ENCODE measurements at places on chromosomes 6 and 20.

- DNase-seq, result peak; percentile 1
Observed at GRCh38 chr20:56995635-56996075, 270.8 kb downstream of the BMP7 start.

GRCh38 chr20:45611054-45611453, 18.5 kb upstream of the WFDC10A start:
- DNase-seq, result peak; percentile 55

DNA sequence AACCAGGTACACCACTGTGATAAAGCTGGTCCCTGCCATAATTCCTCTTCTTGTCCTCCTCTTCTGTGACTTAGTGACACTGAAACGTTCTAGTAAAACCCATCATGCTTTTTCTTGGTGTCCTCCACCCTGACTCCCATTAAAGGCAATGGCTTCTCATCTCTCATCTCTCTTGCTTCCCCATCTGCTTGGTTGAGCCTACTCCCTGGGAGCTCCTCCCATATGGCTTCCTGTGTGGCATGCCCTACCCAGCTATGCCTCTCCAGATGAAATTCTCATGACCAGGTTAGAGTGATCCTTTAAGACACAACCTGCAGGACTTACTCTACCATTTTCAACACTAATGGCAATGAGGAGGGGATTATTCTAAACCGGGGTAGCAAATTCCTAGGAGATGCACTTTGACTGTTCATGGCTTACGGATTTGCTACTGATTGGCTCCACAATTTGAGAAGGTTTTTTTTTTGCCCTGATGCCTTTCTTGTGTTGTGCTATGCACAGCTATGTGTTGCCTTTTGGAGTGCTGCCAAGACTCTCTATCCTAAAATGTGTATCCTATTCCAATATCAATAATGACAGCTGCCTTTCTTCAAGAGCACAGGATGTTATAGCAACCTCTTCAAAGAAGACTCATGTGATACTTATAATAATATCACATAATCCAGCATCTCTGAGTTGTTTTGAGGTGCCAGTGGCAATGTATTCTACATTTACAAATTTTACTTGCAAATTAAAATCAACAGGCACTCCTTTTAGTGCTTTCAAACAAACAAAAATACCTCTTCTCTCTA, 6.1 kb downstream of the SIRPG start:
- DNase-seq, result no peak

DNA sequence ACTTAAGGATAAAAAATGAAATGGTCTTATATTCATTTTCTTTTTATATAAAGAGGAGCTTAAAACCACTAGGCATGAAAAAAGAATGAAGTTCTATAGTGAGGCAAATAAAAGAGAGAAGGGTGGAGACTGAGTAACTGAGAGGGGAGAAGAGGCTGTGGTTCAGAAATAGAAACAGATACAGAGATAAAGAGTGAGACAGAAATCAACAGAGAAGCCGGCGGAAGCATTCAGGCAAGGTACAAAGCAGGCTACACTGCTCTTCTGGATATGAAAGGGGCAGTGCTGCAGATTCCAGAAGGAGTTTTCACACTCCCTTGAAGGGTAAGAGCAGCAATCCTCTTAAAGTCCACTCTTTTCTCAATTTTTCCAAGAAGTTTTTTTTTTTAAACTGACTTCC, 29.9 kb downstream of the NFATC2 start:
- DNase-seq, result peak; percentile 56

DNA sequence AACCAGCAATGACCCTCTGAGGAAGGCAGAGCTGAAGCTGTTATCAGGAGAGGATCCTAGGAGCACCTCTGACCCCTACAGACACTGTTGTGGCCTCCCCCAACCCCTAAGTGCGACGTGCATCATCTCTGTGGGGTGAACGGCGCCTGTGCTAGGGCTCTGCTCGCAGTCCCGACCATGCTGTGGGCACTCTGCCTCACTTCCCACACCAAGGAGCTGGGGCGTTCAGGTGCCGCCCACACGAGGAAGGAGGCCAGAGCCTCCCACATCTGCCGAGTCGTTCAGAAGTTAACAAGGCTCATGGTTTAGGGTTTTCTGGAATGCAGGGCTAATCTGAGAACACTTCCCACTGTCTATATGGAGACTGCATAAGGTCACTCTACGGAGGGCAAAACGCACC, 62.1 kb downstream of the GINS1 start:
- DNase-seq, result no peak

Data from activated CD4-positive, alpha-beta T cell treated with anti-CD3 and anti-CD28 coated beads, Interleukin-2, amount 50 U/mL, for 16 hours (primary cell).